ENCODE measurements at places on chromosomes 3 and 15.

- no peak for DNase-seq
These were observed 32.5 kb downstream of the GBE1 start for GRCh38 chr3:81728766-81729544.

DNA sequence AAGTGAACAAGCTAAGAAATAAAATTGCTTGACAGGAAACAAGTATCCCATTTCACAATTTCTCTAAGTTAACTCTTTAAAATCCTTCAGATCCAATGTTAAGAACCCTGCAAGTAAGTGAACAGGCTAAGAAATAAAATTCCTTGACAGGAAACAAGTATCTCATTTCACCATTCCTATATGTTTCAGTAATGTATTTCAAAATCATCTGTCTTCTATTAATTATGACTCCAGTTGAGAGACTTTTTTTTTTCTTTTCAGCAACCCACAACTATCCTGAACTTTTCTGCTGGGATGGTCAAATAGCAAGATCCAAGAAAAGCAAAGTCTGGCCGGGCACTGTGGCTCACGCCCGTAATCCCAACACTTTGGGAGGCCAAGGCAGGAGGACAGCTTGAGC is 2.4 kb upstream of the SLC12A6 start:
- DNase-seq = no peak

GRCh38 chr3:38348903-38349302 is 2.3 kb downstream of the XYLB start:
- no peak for DNase-seq

DNA sequence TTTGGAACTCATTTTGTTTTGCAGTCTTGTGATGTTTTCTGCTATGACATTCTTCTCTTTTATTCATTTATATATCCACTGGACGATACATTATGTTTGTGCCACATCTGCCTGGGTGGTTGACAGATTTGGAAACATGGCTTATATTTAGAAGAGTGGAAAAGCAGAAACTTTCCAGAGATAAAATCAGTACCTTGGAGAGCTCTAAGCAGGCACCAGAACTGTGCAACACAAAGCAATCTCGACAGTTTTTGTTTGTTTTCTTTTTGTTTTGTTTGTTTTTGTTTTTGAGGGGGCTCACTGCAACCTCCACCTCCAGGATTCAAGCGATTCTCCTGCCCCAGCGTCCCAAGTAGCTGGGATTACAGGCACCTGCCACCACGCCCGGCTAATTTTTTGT is 45.5 kb downstream of the SYN2 start:
- DNase-seq = peak; percentile 14

- DNase-seq = no peak
These were observed 52.4 kb downstream of the KLHL25 start for GRCh38 chr15:85742186-85742821.

DNA sequence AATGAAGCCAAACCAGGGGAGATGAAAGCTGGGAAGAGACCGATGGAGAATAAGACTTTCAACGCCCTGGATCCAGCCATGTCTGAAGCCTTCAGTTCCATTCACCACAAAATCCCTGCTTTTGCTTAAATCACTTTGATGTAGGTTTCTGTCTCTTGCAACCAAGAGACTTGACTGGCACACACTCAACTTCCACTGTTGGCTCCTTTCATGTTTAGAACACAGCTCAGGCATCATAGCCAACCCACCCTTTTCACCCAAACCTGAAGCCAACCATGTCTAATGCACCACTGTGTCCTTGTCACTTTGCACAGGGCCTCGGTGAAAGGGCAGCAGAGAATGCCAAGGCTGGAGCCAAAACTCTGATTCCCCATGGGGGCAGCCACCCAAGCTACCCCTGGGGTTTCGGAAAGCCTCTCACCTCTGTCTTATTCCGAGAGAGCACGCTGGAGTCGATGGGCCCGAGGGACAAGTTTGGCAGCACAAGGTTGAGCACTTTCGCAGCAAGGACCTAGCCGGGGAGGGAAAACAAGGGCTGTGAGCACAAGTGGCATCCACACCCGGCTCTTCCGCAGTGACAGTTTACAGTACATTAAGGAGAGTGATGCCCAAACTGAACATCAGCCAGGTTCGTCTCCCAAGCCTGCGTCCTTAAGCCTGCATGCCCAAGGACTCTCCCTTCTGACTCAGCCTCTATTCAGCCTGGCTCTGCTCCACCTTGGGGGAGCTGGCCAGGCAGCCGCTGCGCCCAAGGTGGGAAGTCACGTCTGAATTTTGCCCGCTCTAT is 37.6 kb downstream of the ABTB1 start:
- DNase-seq = no peak

DNA sequence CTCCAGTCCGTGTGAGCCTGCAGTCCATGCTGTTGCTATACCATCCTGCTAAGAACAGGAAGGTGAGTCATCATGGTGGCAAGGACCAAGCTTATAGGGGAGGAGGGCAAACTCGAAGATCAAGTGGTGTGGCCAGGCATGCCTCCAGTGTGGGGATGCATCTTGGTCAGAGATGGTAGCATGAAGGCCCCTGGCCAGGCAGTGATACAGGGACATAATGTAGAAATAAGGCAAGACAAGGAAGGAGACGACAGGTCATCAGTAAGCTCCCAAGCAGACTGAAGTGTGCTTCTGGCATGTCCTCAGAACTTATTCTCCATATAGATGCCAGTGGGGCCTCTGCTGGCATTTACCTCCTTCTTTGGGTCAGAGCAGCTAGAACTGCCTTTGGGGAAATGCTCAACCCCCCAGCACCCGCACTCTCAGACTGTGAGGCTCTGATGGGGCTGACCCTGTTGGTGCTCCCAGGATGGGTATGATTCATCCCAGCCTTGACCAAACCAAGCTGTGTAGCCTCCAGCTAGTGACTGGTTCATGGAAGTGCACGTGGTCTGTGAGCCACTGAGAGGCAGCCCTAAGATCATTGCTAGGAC is 52.5 kb upstream of the ATP2B2 start:
- DNase-seq = no peak

- no peak for DNase-seq
These were observed 27.8 kb upstream of the IGF2BP2 start for GRCh38 chr3:185852635-185853034.

DNA sequence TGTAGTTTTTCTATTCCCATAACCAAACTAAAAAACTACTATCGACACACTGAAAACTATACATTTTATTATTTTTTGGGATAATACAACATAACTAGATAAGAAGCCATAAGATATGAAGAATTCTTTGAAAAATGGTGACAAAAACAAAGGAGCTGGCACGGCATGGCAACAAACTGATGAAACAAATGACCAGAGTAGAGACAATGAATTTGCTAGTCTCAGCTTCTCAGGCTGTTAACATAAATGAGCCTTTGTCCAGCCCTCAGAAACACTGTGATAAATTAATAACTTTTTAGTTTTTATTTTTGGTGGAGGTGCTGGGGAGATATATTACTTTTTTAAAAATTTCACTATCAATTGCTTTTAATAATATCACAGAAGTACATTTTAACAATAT is 100.7 kb downstream of the SMARCC1 start:
- no peak for DNase-seq

- DNase-seq = no peak
These were observed 101.2 kb downstream of the HES1 start for GRCh38 chr3:194237110-194237509.

DNA sequence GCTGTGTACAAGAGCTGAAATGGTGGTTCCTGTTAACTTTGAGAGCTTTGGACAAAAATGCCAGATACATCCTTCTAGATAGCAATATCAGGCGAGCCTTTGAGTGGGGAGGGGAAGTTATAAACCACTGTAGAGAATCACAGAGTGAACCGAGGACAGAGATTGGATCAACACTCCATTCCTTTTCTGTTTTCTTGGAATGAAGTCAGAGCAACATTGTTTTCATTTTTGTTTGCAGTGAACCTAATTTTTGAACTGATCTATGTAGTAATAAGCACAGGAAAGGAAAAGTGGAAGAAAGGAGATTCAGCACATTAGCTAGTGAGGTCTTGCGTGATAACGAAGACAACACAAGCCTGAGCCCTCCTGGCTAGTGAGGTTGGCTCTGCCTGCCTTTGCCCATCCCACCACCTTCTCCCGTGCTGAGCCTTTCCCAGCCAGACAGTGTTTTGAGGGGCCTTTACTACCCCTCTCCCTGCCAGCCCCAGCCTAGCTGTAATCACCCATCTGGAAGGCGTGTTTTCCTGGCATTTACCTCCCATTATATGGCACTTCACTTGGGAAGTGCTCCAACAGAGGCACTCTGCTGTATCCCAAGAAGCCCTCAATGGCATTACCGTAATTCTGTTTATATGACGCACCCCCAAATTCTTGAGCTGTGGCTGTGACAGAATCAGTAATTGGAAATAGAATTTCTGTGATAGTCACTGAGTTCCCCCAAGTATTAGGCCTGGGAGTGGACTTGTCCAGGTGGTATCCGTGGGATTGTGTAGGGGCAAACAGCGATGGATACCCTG is 129.8 kb downstream of the CACNA1D start:
- no peak for DNase-seq

GRCh38 chr15:76163457-76164295 is 103.9 kb downstream of the TMEM266 start:
- DNase-seq = no peak

- DNase-seq = no peak
These were observed 16.1 kb upstream of the IL1RAP start for GRCh38 chr3:190497811-190498210.

- no peak for DNase-seq
These were observed 514.6 kb upstream of the MCTP2 start for GRCh38 chr15:93716615-93717231.

- no peak for DNase-seq
These were observed 271.1 kb downstream of the EBLN2 start for GRCh38 chr3:73332558-73332957.

DNA sequence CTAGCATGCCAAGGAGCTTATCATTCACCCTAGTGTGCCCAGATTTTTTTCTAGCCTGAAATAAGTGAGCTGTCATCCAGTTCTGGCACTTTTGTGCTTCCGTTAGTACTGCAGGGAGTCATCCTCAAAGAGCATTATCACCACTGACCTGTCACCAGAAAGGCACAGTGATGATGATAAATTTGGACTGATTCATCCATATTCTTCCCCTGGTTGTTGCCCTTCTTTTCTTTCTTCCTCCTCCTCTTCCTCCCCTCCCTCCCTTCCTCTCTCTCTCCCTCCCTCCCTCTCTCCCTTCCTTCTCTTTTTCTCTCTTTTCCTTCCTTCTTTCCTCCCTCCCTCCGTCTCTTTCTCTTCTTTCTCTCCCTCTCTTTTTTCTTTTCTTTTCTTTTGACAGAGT is 21.3 kb downstream of the SLC35G2 start:
- DNase-seq = no peak

DNA sequence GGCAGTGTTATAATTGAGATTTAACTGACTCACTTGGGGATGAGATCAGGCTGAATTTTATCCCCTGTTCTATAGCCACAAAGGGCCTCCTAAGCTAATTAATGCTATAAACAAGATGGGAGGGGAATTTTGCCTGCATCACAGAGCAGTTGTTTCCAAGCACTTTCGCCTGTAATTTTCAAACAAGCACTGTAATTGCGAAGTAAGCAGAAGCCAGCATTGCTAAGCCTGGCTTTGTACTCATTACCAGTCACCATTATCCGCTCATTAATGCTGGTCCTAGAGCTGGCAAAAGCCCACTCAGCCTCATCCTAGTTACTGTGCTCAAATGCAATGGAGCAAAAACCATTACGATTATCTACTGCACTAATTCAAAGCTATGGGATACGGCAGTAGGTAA is 356.6 kb upstream of the UBE2E2 start:
- no peak for DNase-seq

DNA sequence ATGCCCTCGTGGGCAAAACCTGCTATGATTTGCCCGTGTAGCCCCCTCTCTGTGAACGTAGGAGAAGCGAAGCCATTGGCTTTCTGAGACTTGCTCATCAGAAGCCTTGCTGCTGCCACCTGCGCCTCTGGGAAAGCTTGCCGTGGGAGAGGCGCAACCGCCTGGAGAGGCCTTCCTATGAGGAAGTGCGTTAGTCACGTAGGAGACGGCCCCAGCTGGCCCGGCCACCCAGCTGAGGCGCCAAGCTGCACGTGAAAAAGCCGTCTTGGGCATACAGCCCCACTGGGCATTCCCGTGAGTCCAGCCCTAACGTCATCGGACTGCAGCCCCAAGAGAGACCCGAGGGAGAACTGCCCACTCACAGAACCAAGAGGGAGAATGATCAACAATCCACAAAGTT is 49.1 kb upstream of the TJP1 start:
- no peak for DNase-seq

DNA sequence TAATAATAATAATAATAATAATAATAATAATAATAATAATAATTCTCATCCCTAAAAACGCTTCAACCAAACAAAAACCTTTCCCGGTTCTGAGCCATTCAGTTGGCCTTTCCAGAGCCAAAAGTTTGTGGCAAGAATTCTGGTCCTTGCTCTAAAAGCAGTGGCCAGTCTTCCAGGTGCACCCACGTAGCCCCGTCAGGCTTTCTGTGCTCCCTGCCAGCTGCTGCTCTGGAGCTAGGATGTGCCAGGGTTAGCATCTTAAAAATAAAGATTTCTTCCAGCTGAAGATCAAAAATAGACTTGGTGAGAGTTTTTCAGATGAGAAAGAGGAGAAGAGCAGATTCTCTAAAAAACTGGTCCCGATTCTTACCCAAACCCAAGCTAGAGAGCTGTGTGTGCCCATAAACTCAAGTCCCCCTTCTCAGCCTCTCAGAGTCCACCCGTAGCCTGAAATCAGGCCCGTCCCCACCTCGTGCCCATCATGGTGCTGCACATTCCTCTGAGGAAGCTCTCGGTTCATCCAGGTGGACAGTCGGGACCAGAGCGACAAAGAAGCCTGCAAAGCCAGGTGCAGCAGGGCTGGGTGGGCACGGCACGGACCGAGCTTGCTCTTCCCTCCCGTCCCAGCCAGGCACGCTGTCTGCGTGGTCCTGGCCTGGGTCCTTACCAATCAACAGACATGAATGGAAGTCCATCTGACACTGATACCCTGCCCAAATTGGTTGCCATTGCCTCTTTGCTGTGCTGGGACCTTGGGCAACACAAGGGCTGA is 155.6 kb downstream of the LRRC28 start:
- DNase-seq = no peak

- DNase-seq = no peak
These were observed 288.2 kb upstream of the RORA start for GRCh38 chr15:61517335-61517734.

GRCh38 chr3:120177151-120177550 is 82.9 kb upstream of the GSK3B start:
- DNase-seq = no peak

DNA sequence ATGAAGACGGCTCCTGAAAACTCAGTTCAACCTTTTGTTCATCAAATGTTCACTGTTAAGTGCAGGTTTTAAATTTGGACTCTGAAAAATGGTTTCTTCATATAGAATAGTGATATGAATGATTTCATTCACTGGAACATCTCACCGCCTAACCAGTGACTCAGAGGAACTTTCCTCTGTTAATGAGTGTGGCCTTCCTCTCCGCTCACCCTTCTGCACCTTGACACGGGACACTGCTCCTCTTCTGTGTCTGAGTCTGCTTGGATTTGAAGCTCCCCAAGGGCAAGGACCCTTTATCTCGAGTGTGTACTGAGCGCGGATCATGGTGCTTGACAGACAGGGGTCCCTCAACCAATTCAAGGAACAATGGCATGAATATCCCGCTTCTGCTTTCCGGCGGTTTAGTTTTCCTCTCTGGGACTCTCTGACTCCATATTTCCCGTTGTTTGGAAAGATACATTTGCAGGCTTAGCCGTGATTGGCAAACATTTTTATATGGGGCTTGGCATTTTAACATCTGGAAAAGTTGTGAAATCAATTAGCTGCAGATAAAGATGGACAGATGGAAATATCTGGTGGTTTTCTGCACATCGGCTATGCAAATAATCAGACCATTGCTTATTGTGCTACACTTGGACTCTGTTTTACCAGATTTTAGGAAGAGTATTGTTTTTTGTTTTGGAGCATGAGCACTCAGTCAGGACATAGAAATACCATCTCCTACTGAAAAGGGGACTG is 20.9 kb downstream of the KBTBD8 start:
- DNase-seq = no peak

GRCh38 chr3:169966951-169967915 is 626 bp downstream of the SEC62 start:
- DNase-seq = peak; percentile 71
